Muscle of leg (tissue), 16 donors: ENCODE measurements at places on chromosomes 5 and 9. TPM values are rescaled to one million over a fixed set of nuclear protein-coding genes. Genes with fewer than 3 reads are reported as not detected.
A peak's percentile ranks its signal among the peaks of the same experiment; 100 is the strongest.

Gene STING1
- polyA plus RNA-seq: 43.6 TPM

DNA sequence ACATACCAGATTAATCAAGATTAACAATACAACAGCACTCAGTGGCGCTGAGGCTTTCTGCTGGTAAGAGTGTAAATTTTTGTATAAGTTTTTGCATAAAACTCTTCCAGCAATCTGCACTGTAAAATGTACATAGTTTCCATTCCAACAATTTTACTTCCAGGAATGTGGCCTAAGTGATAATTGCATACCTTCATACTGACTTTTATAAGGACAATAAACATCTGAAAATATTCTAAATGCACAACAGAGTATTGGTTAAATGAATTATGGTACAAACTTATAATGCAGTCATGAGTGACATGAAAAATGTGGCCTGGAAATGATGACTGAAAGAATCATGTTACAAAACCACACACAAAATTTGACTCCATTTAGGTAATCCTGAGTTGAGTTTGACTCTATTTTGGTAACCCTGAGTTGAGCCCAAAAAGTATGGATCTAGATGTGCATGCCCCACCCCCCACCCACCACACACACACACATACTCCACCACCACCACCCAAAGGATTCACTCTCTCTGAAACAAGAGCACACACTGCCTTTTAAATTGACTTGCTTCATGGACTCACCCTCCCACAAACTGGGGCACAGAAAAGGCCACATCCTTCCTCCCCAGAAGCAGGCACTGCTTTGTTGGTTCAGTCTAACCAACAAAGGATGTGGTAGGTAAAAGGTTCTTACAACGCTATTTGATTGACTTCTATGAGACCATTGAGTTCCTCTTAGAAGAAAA lies 137.6 kb downstream of the SUSD1 start:
- no peak for DNase-seq

DNA sequence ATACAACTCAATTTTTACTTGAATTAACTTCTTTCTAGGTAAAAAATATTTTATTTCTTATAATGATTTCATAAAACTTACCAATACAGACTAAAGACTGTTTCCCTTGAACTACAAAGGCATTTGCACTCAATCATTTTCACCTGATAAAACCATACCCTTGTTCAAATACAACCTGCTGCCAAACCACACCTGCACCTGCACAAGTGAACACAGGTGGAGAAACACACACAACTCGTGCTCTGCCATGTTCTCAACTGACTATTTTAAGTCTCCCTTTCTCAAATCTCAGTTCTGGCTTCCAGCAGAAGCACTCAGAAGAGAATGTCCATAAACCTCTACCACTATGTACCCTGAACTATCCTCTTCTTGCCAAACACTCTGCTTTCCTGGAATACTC lies 1892.1 kb downstream of the MAT2B start:
- DNase-seq: no peak

DNA sequence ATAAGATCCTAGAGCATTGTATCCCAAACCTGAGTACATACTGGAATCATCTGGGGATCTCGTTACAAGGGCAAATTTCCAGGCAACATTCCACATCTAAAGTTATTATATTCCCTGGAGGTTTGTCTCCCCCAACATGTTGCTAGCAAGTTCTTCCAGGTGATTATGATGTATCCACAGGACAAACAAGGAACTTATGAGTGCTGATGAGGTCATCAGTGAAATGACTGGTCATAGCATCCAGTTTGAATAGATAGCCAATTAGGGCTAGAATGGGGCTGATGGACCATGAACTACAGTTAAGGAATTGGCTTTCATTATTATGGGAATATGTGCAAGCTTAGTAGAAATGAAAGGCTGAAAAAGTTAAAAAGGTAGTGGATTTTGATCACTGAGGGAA lies 115.2 kb downstream of the CWC27 start:
- DNase-seq: no peak

- DNase-seq: peak; percentile 98
Observed at GRCh38 chr5:136080483-136081216, 51.9 kb downstream of the TGFBI start.

DNA sequence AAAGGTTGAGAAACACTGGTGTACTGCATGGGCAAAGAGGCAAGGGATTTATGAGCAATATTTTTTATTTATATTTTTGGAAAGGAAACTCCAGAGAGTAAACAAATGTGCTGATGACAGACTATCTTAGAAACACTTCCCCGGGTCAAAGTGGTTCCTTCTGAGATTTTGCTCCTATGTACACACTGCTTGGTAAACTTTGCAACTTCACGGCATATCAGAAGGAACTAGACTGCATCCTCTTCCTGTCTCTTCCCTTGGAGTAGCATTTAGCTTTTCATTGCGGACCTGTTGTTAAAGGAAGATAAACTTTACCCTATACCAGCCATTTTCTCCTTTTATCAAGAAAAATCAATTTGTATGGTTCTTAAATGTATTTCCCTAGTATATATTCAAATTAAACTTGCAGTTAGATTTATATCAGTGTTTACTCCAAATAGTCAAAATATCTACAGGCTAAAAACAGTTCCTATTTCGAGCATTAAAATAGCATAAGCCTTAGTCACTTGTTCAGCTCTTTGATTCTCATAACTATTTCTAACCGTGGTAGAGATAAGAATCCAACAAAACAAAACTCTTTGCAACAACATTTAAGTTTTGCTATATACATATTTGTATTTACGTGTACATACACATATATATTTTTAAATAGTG lies 48.0 kb upstream of the LRRC19 start:
- peak; percentile 44 for DNase-seq

- DNase-seq: no peak
Observed at GRCh38 chr5:50725800-50726474, 59.5 kb downstream of the PARP8 start.

Gene GCNT4
- polyA plus RNA-seq: not detected

Gene AQP7
- 2.2 TPM for polyA plus RNA-seq

Gene RECK
- 24.1 TPM for polyA plus RNA-seq

- no peak for DNase-seq
Observed at GRCh38 chr9:69993110-69993509, 50.5 kb upstream of the MAMDC2 start.

GRCh38 chr5:170095646-170096045 lies 10.1 kb upstream of the FOXI1 start:
- no peak for DNase-seq

DNA sequence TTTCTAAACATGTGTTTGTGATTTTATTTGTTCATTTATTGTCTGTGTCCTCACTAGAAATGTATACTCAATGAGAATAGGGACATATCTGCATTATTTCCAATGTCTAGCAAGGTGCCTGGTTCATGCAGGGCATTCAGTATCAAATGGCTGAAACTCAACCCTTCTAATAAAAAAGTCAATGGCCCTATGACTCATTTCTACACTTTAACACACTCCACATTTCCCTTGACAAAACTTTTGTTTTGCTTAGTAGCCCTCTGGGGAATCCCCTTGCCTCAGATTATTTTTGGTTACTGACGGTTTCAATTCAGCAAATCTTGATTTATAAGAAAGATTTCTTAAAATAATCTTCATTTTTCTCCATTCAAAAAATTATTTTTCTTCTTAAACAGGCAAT lies 206.0 kb upstream of the DMRTA1 start:
- no peak for DNase-seq

Gene NUP188
- polyA plus RNA-seq: 34.3 TPM

Gene PPP3R2
- polyA plus RNA-seq: not detected

- DNase-seq: no peak
Observed at GRCh38 chr5:147458581-147458980, 51.3 kb downstream of the DPYSL3 start.

- no peak for DNase-seq
Observed at GRCh38 chr5:157259699-157260098, 6.2 kb upstream of the CYFIP2 start.

- DNase-seq: no peak
Observed at GRCh38 chr5:3698412-3698811, 102.8 kb downstream of the IRX1 start.
